ENCODE measurements at places on chromosomes 3 and 15. TPM values are rescaled to one million over a fixed set of nuclear protein-coding genes. Genes with fewer than 3 reads are reported as not detected.

Gene NRG4
- 20.4 TPM for total RNA-seq

DNA sequence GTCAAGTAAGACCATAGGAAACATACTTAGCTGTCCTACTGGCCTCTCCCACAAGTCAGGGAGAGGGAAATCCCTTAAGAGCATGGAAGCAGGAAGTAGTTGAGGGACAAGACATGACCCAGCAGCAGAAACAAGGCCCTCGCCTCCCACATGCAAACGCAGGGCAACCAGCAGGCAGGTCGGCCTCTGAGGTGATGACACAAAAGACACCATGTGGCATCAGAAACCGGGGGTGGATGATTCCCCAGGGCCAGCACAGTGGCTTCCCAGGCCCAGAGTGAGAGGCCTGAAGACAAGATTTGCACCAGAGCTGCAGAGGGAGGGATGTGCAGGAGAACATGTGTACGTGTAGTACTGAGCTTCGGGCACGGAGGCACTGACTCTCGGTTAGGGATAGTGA lies 26.3 kb downstream of the PXYLP1 start:
- DNase-seq, result no peak
- no peaks in the 10 kb centered on the region for H3K4me1 ChIP-seq
- no peak overlapping the region for H3K4me3 ChIP-seq
- no peaks in the 10 kb centered on the region for H3K36me3 ChIP-seq
- H3K27me3 ChIP-seq, result no peaks in the 10 kb centered on the region

DNA sequence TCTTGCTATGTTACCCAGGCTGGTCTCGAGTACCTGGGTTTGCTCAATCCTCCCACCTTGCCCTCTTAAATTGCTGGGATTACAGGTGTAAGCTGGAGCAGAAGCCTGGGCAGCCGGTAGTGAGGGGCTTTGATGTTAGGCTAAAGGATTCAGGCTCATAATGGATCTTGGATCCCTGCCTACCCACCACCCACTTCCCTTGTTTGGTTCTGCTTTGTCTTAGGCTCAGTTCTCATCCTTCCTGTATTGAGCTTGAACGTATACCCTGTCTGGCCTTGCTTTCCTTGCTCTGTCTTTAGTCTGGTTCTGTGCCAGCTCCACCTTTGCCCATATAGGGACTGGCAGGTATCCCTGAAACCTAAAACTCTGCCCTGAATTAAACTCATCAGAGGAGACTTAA lies 1.7 kb downstream of the PPCDC start:
- H3K36me3 ChIP-seq, result no peaks in the 10 kb centered on the region

GRCh38 chr3:158105119-158105709 lies 1.0 kb downstream of the SHOX2 start:
- peaks cover 13% of the 10 kb centered on the region for H3K27me3 ChIP-seq
- no peak overlapping the region for H3K27ac ChIP-seq
- H3K4me1 ChIP-seq, result peaks cover 8% of the 10 kb centered on the region
- H3K36me3 ChIP-seq, result no peaks in the 10 kb centered on the region

DNA sequence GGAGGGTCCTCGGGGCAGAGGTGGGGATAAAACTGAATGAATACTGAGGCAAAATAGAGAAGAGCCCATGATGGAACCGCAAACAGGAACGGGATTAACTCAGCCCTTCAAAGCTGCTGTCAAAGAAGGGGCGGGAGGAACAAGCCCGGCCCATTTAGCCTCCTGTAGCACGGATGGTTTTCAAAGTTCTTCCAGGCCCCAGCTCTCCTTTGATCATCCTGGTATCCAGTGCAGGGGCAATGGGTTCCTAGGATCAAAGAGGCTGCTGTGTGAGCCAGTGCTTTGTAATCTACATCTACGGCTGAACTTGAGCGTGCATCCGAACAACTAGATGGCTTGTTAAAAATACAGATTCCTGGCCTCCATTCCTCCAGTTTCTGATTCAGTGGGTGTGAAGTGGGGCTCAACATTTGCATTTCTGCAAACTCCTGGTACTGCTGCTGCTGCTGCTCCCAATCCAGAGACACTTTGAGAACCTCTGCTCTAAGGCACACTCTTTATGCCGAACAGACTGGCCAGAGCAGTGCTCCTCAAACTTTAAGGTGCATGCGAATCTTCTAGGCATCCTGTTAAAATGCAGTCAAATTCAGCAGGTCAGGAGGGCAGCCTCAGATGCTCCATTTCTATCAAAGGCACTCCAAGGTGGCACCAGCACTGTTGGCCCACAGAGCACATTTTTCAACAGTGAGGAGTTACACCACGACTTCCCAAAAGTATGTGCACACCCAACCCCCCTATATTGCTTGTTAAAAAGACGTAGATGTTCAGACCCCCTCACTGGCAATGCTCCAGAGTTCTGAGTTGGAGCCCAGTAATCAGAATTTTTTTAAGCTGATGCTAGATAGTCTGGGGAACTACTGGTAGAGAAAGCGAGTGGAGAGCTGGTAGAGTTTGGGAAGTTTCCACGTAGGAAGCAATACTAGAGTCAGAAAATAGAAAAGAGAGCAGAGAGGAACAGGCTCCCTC lies 5.6 kb downstream of the GALNT15 start:
- H3K4me1 ChIP-seq, result no peaks in the 10 kb centered on the region
- DNase-seq, result no peak
- H3K36me3 ChIP-seq, result no peaks in the 10 kb centered on the region
- no peak overlapping the region for H3K4me3 ChIP-seq

Gene SPRED1
- 19.2 TPM for total RNA-seq

Gene SPTBN5
- total RNA-seq, result 0.32 TPM

GRCh38 chr3:121995161-121996137 lies 26.6 kb downstream of the ILDR1 start:
- no peak overlapping the region for H3K4me3 ChIP-seq
- H3K27ac ChIP-seq, result no peak overlapping the region

Gene TMIE
- 0.13 TPM for total RNA-seq

DNA sequence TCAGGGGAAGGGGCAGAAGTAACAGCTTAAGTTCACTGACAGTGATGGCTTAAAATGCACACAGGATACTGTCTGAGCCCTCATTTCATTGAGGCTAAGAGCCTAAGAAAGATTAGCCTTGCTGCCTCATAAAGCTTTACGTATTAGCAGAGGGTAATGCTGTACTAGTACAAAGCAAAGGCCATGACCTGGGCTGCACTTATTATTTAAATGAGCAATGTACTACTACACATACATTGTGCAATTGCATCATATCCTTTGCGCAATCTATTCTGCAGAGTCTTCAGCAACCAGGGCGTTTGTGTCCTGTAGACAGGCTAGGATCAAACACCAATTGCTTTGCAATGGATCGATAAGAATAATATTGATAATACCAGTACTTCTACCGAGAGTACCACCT lies 221.8 kb downstream of the TPRG1 start:
- DNase-seq, result no peak
- no peaks in the 10 kb centered on the region for H3K4me1 ChIP-seq

Gene CLDN18
- not detected for total RNA-seq

Gene CFAP20DC
- total RNA-seq, result 0.46 TPM

GRCh38 chr3:170790647-170791046 lies 79.3 kb downstream of the RPL22L1 start:
- no peaks in the 10 kb centered on the region for H3K27me3 ChIP-seq
- no peak overlapping the region for H3K4me3 ChIP-seq
- DNase-seq, result no peak
- no peaks in the 10 kb centered on the region for H3K4me1 ChIP-seq
- H3K36me3 ChIP-seq, result no peaks in the 10 kb centered on the region

Gene EPHA6
- total RNA-seq, result 0.55 TPM

Gene SLC27A2
- total RNA-seq, result 3.3 TPM

GRCh38 chr15:69359722-69360121 lies 54.4 kb upstream of the KIF23 start:
- no peaks in the 10 kb centered on the region for H3K36me3 ChIP-seq
- H3K4me1 ChIP-seq, result no peaks in the 10 kb centered on the region
- H3K27me3 ChIP-seq, result no peaks in the 10 kb centered on the region
- DNase-seq, result no peak
- no peak overlapping the region for H3K27ac ChIP-seq

Measured in pancreas (tissue), 10 donors.